CD8-positive, alpha-beta memory T cell (primary cell): ENCODE measurements at places on chromosomes 4 and X. TPM values are rescaled to one million over a fixed set of nuclear protein-coding genes. Genes with fewer than 3 reads are reported as not detected.

Gene MGARP
- total RNA-seq: not detected

Gene ADGRG2
- not detected for total RNA-seq

Gene PLAC8
- 19.7 TPM for total RNA-seq

Gene NLGN4X
- not detected for total RNA-seq

Gene C4orf36
- not detected for total RNA-seq

Gene CXorf49
- total RNA-seq: not detected

Gene STK32B
- not detected for total RNA-seq

Gene GAGE12C
- not detected for total RNA-seq

Gene IGSF1
- total RNA-seq: not detected

Gene FRG2
- total RNA-seq: 0.59 TPM

Gene VSIG1
- 3.1 TPM for total RNA-seq

Gene MFAP3L
- total RNA-seq: 3.0 TPM

Gene GAGE12F
- not detected for total RNA-seq

Gene RAP1GDS1
- total RNA-seq: 56.4 TPM

Gene CLCN3
- total RNA-seq: 23.3 TPM

Gene RNF175
- not detected for total RNA-seq

Gene ADGRG4
- not detected for total RNA-seq

Gene SASH3
- 147 TPM for total RNA-seq

Gene CSN3
- not detected for total RNA-seq

Gene NPY5R
- not detected for total RNA-seq

Gene DCHS2
- not detected for total RNA-seq

Gene CDS1
- 0.20 TPM for total RNA-seq

Gene ESX1
- not detected for total RNA-seq

Gene FGFR3
- not detected for total RNA-seq

Gene ZNF732
- not detected for total RNA-seq

Gene KCTD8
- not detected for total RNA-seq

Gene RTL5
- total RNA-seq: 1.0 TPM
